Ovary (tissue), 10 donors: ENCODE measurements at places on chromosomes 7 and 10.

DNA sequence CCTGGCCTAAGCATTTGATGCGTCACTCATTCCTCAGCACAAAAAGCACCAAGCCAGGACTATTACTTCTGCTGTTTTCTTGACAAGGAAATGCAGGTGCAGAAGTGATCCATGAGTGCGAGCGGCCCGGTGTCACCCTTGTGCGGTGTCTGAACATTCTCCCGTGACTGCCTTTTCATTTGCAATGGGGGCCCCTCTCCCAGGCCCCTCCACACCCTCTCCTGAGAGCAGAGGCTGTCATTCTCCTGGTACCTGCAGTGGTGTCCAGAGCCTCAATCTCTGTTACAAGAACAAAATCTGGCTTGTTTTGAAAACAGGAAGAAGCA is 213.1 kb downstream of the DIP2C start:
- no peak for DNase-seq
- H3K4me3 ChIP-seq, result no peak overlapping the region
- H3K4me1 ChIP-seq, result peaks cover 3% of the 10 kb centered on the region
- no peaks in the 10 kb centered on the region for H3K36me3 ChIP-seq
- no peaks in the 10 kb centered on the region for H3K27me3 ChIP-seq

DNA sequence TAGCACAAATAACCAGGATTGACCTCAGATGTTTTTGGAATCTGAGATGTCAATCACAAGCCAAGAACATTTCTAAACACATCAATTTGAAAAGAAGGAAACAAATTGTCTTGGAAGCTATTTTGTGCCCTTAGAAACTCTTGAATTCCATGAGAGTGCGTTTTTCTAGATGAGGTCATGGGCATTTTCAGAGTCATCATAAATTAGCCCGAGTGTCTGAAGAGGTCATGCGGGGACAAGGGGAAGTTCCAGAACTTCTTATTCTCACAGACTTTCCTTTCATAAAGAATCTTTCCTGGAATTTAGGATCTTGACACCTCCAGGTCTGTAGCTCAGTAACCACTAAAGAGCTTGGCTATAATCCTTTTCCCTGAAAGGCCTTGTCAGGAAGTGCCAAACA is 28.2 kb downstream of the IL2RA start:
- no peak overlapping the region for H3K27ac ChIP-seq
- no peaks in the 10 kb centered on the region for H3K36me3 ChIP-seq
- no peak overlapping the region for H3K4me3 ChIP-seq
- H3K4me1 ChIP-seq, result no peaks in the 10 kb centered on the region

- no peaks in the 10 kb centered on the region for H3K27me3 ChIP-seq
- H3K36me3 ChIP-seq, result no peaks in the 10 kb centered on the region
- H3K27ac ChIP-seq, result no peak overlapping the region
- peaks cover 5% of the 10 kb centered on the region for H3K4me1 ChIP-seq
These were observed 134.9 kb upstream of the SAMD8 start for GRCh38 chr10:74976565-74976964.

GRCh38 chr10:104387130-104387888 is 33.7 kb downstream of the CFAP58 start:
- DNase-seq, result no peak
- H3K36me3 ChIP-seq, result no peaks in the 10 kb centered on the region

- DNase-seq, result no peak
- no peak overlapping the region for H3K27ac ChIP-seq
- no peaks in the 10 kb centered on the region for H3K36me3 ChIP-seq
- H3K27me3 ChIP-seq, result no peaks in the 10 kb centered on the region
These were observed 194.0 kb upstream of the AHR start for GRCh38 chr7:17104419-17104818.

GRCh38 chr7:4045975-4046374 is 636.1 kb upstream of the FOXK1 start:
- H3K4me3 ChIP-seq, result no peak overlapping the region
- no peak overlapping the region for H3K27ac ChIP-seq
- H3K27me3 ChIP-seq, result no peaks in the 10 kb centered on the region
- H3K4me1 ChIP-seq, result no peaks in the 10 kb centered on the region
- no peaks in the 10 kb centered on the region for H3K36me3 ChIP-seq
- no peak for DNase-seq

DNA sequence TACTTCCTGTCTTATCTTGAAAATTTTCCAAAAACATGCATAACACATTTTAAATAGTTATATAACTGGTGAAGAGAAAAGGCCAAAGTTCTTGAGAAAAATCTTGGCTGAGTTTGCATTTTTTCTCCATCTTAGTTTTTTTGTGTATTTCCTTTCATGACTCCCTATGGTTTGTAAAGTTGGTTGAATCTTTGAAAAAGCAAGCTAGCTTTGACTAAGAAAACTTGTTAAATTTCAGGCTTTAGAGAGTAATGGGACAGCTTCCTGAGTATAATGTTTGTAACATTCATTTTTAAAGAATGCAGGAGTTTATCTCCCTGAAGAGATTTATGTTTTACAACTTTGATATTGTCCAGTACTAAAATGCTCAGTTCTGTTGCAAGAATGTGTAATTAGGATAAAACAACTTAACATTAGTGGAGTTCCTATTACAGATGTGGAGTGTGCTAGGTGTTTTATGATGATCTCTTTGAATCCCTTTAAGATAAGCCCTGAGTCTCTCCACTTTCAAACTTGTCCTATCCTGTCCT is 11.1 kb upstream of the HERPUD2 start:
- H3K4me3 ChIP-seq, result no peak overlapping the region
- no peaks in the 10 kb centered on the region for H3K27me3 ChIP-seq
- peak overlapping the region; percentile 28 for H3K27ac ChIP-seq
